Vagina (tissue), 2 donors: ENCODE measurements at places on chromosomes 1 and 21. TPM values are rescaled to one million over a fixed set of nuclear protein-coding genes. Genes with fewer than 3 reads are reported as not detected.

TBX15 gene
- total RNA-seq: 0.98 TPM

DENND2D gene
- total RNA-seq: 25.5 TPM

LENEP gene
- not detected for total RNA-seq

KCNE2 gene
- not detected for total RNA-seq

NEK2 gene
- 1.7 TPM for total RNA-seq

CAPN8 gene
- total RNA-seq: 0.49 TPM

TP73 gene
- 8.1 TPM for total RNA-seq

LCE6A gene
- total RNA-seq: not detected

GRCh38 chr21:38430401-38430984 lies 67.8 kb downstream of the ERG start:
- no peaks in the 10 kb centered on the region for H3K36me3 ChIP-seq
- H3K27ac ChIP-seq: no peak overlapping the region
- peaks cover 3% of the 10 kb centered on the region for H3K4me1 ChIP-seq
- no peaks in the 10 kb centered on the region for H3K27me3 ChIP-seq

DNA sequence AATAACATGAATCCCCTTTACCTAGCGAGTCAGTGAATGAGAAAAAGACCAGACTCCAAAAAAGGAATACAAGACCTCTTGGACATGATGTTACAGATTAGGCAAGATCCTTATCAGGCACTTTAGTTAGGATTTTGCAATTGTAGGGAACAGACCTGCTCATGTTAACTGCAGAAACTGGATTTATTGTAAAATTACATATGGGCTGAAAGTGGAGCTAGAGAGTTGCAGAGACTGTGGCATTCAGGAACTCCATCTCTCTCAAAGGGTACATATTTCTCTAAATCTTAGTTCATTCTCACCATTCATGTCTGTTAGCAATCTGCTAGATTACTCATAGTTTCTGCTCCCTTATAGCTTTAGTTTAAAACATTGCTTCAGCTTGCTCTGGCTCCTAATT lies 142.2 kb downstream of the PAPPA2 start:
- no peaks in the 10 kb centered on the region for H3K27me3 ChIP-seq
- H3K27ac ChIP-seq: no peak overlapping the region
- DNase-seq: no peak
- H3K4me3 ChIP-seq: no peak overlapping the region

GRCh38 chr1:44775930-44776729 lies 790 bp downstream of the RPS8 start:
- H3K27ac ChIP-seq: peak overlapping the region; percentile 96
- peak overlapping the region; percentile 71 for H3K4me3 ChIP-seq

GRCh38 chr21:42670058-42670880 lies 16.8 kb downstream of the PDE9A start:
- H3K27me3 ChIP-seq: no peaks in the 10 kb centered on the region
- H3K36me3 ChIP-seq: no peaks in the 10 kb centered on the region
- H3K27ac ChIP-seq: no peak overlapping the region
- DNase-seq: no peak

DNA sequence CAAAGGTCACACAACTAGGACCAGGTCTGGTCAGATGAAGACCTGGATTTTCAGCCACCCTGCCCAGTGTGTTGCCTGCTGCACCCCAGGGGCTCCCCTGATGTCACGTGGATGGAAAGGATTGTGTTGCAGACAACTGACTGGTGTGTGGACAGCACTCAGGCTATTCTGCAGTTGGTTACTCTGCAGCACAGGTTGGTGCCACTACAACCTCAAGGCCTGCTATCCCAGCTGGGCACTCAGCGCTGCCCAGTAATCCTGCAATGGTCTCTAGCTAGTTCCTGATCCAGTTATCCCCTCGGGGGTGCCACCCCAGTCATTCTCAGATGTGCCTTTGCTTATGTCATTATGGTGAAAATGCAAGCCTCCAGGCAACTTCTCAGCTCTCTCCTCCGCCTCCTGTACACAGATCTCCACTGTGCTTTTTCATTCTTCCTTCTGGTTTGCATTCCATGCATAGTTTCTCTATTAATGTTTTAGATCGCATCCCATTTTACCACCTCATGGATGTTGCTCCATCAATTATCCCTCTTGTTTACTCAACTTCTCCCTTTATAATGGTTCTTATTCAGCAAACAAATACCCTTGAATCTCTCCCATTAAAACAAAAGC lies 503.2 kb upstream of the CAMK1G start:
- H3K27ac ChIP-seq: no peak overlapping the region
- no peak overlapping the region for H3K4me3 ChIP-seq
- no peaks in the 10 kb centered on the region for H3K27me3 ChIP-seq
- no peaks in the 10 kb centered on the region for H3K4me1 ChIP-seq
- DNase-seq: no peak

DNA sequence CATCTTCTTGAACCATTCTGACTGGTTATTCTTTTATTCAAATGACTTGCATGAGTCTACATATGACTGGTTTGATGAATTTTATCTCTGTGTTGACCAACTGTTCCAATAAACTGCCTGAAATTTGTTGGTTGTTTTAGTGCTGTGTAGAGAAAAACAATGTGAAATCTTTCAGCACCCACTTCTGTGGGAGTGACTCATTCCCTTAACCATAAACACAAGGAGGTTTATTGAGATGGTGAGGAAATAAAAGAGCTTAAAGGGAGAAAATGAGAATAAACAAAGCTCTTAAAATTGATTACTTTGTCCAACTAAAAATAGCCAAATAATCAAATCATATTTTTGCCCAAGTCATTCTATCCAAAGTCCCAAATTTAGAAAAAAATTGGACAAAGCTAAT lies 341.1 kb downstream of the TGFB2 start:
- DNase-seq: no peak
- H3K36me3 ChIP-seq: no peaks in the 10 kb centered on the region
- no peak overlapping the region for H3K4me3 ChIP-seq
- H3K27me3 ChIP-seq: no peaks in the 10 kb centered on the region

DNA sequence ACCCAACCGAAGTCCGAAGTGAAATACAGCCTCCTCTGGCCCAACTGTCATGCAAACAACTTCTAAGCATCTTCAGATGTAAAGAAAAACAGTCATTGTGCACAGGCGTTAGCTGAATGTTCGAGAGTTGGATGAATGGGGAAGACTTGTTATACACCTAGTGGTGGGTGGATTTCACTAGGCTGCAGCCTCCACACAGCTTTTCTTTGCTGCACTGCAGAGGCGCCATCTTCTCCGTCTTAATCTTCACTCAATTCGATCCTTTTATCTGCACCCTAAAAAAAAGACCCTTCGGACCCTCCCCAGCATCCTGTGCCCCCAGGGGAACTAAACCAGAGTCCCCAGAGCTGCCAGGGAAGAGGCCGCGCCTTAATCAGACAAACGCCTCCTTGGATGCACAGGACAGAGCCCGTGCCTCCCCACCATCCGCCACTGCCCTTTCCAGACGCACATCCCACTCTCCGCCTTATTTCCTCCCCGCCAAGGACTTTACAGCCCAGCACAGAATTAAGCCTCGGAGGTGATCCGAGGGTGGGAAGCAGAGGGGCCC lies 1.4 kb downstream of the APP start:
- H3K4me1 ChIP-seq: peaks cover 27% of the 10 kb centered on the region
- no peaks in the 10 kb centered on the region for H3K27me3 ChIP-seq
- peak overlapping the region; percentile 90 for H3K27ac ChIP-seq
- H3K4me3 ChIP-seq: peak overlapping the region; percentile 87
- no peaks in the 10 kb centered on the region for H3K36me3 ChIP-seq
- DNase-seq: no peak

- H3K36me3 ChIP-seq: peaks cover 2% of the 10 kb centered on the region
- no peak overlapping the region for H3K27ac ChIP-seq
- H3K4me3 ChIP-seq: no peak overlapping the region
- H3K27me3 ChIP-seq: no peaks in the 10 kb centered on the region
Measured at GRCh38 chr1:33141781-33142180, 40.1 kb downstream of the TRIM62 start.

DNA sequence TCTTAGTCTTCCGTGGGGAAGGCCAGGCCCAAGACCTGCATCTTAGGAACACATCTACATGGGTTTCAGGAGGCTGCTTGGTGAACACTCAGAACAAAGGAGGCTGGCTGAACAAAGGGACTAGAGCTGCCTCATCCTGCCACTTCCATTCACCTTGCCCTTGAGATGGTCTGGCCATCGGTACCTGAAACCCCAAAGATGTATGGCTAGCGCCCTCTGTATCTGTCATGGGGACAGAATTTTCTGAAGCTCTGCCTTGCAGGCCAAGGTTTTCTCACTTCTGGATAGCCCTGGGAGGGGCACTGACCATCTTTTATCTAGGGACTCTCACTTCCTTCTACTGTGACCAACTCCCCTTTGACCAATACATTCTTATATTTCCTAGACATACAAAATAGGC lies 55.4 kb upstream of the GRIK3 start:
- H3K4me3 ChIP-seq: no peak overlapping the region
- H3K27ac ChIP-seq: no peak overlapping the region
- H3K4me1 ChIP-seq: no peaks in the 10 kb centered on the region

DNA sequence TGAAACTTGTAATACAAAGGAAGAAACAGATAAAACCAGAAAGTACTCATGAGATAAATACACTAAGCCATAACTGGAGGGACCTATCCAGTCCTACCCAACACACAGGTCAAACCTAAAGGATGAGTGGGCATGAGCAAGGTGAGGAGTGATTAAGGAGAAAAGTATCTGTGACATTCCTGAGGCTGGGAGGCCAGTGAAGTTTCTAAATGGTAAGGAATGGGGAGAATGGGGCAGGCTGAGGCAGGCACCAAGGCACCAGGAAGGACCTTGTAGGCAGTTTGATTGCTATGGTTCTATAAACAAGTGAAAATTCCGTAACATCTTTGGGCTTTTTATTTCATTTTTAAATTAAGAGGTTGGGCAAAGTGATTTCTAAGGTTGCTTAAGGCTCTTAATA lies 10.4 kb downstream of the DDX59 start:
- H3K4me1 ChIP-seq: peaks cover 22% of the 10 kb centered on the region
- H3K36me3 ChIP-seq: peaks cover 63% of the 10 kb centered on the region
- no peak overlapping the region for H3K4me3 ChIP-seq

- no peaks in the 10 kb centered on the region for H3K4me1 ChIP-seq
- no peak overlapping the region for H3K4me3 ChIP-seq
- DNase-seq: no peak
- no peaks in the 10 kb centered on the region for H3K27me3 ChIP-seq
- no peak overlapping the region for H3K27ac ChIP-seq
- H3K36me3 ChIP-seq: no peaks in the 10 kb centered on the region
Measured at GRCh38 chr1:6171548-6172124, 8.5 kb downstream of the CHD5 start.

- DNase-seq: no peak
- H3K27me3 ChIP-seq: no peaks in the 10 kb centered on the region
- H3K27ac ChIP-seq: peak overlapping the region; percentile 80
- H3K36me3 ChIP-seq: no peaks in the 10 kb centered on the region
- peaks cover 32% of the 10 kb centered on the region for H3K4me1 ChIP-seq
Measured at GRCh38 chr1:201397675-201398074, 1.4 kb downstream of the LAD1 start.

- H3K27me3 ChIP-seq: no peaks in the 10 kb centered on the region
- peaks cover 7% of the 10 kb centered on the region for H3K4me1 ChIP-seq
- no peak for DNase-seq
- no peak overlapping the region for H3K4me3 ChIP-seq
- H3K27ac ChIP-seq: no peak overlapping the region
- H3K36me3 ChIP-seq: peaks cover 14% of the 10 kb centered on the region
Measured at GRCh38 chr1:222583079-222583478, 6.7 kb downstream of the TAF1A start.

GRCh38 chr1:30715886-30716285 lies 7.5 kb downstream of the MATN1 start:
- no peaks in the 10 kb centered on the region for H3K36me3 ChIP-seq
- no peak overlapping the region for H3K27ac ChIP-seq
- DNase-seq: no peak
- no peaks in the 10 kb centered on the region for H3K27me3 ChIP-seq
- peaks cover 16% of the 10 kb centered on the region for H3K4me1 ChIP-seq
- no peak overlapping the region for H3K4me3 ChIP-seq

- H3K36me3 ChIP-seq: no peaks in the 10 kb centered on the region
- no peak overlapping the region for H3K27ac ChIP-seq
- no peak overlapping the region for H3K4me3 ChIP-seq
- no peaks in the 10 kb centered on the region for H3K4me1 ChIP-seq
- DNase-seq: no peak
Measured at GRCh38 chr1:218748071-218748470, 402.9 kb downstream of the TGFB2 start.

GRCh38 chr1:101520302-101520701 lies 283.5 kb downstream of the S1PR1 start:
- no peak overlapping the region for H3K27ac ChIP-seq
- DNase-seq: no peak
- no peaks in the 10 kb centered on the region for H3K36me3 ChIP-seq
- H3K4me1 ChIP-seq: no peaks in the 10 kb centered on the region
- H3K4me3 ChIP-seq: no peak overlapping the region
- H3K27me3 ChIP-seq: no peaks in the 10 kb centered on the region

- no peaks in the 10 kb centered on the region for H3K36me3 ChIP-seq
- peaks cover 12% of the 10 kb centered on the region for H3K4me1 ChIP-seq
- H3K4me3 ChIP-seq: no peak overlapping the region
- DNase-seq: no peak
Measured at GRCh38 chr1:11475748-11476147, 3.2 kb upstream of the DISP3 start.

DNA sequence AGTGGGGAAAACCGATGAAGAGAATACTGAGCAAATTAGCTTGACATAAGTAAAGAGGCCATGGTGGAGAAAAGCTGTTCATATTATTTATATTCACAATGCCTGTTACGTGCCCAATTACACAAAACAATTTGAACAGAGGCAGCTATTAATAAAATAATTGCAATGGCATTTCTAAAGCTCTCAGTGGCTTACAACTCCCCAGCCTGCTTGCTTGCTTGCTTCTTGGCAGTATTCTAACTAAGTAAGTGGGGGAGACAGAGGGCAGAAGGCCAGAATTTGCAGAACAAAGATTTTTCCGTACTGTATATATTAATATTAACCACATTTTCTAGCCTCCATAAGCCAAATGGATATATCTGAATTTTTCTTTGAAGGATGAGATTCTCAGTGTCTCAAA lies 12.9 kb downstream of the PTPN14 start:
- no peak overlapping the region for H3K27ac ChIP-seq
- H3K27me3 ChIP-seq: no peaks in the 10 kb centered on the region
- DNase-seq: no peak
- peaks cover 27% of the 10 kb centered on the region for H3K4me1 ChIP-seq

DNA sequence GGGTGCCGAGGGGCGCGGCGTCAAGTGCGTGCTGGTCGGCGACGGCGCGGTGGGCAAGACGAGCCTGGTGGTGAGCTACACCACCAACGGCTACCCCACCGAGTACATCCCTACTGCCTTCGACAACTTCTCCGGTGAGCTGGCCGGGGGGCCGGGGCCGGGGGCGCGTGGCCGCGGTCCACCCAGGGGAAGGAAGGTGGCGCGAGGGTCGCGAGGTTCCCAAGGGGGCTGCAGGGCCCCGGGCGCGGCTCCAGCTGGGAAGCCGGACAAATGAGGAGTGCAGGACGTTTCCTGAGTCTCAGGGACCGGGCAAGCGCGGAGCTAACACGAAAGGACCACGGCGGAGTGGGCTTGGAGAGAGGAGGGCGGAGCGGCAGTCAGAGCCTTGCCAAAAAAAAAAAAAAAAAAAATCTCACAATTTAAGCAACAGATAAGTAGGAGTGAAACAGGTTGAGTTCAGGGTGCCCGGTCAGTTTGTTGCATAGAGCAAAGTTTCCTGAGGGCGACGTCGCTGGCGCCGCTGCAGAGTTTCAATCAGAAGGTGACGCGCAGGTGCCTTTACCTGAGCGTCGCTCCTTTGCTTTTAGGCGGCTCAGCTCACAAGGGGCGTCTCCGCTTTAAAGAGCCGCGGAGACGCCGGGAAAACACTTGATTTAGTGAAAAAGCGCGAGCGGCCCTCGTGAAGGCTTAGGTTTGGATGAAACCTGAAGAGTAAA lies 750 bp downstream of the RHOU start:
- DNase-seq: no peak
- no peaks in the 10 kb centered on the region for H3K36me3 ChIP-seq
- peak overlapping the region; percentile 84 for H3K27ac ChIP-seq
- no peaks in the 10 kb centered on the region for H3K27me3 ChIP-seq
- H3K4me3 ChIP-seq: peak overlapping the region; percentile 80
